ENCODE measurements at places on chromosomes 4 and X.

DNA sequence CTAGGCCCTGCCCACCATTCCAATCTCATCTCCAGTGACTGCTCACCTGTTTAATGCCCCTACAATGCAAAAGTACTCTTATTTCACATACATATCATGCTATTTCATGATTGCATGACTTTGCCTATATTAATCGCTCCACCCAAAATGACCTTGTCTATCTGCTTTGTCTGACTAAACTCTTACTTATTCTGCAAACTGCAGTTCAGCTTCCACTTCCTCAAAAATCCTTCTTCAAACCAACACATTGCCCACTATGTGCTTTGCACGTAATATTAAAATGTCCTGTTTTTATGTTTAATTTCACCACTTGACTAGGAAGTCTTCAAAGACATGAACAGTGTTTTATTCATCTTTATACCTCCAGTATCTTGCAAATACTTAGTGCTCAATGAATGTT, 229.6 kb downstream of the OPHN1 start:
- DNase-seq: no peak

GRCh38 chr4:17930256-17930655, 91.3 kb downstream of the LCORL start:
- DNase-seq: no peak

- no peak for DNase-seq
These were observed 140.0 kb upstream of the BCOR start for GRCh38 chrX:40237731-40238178.

DNA sequence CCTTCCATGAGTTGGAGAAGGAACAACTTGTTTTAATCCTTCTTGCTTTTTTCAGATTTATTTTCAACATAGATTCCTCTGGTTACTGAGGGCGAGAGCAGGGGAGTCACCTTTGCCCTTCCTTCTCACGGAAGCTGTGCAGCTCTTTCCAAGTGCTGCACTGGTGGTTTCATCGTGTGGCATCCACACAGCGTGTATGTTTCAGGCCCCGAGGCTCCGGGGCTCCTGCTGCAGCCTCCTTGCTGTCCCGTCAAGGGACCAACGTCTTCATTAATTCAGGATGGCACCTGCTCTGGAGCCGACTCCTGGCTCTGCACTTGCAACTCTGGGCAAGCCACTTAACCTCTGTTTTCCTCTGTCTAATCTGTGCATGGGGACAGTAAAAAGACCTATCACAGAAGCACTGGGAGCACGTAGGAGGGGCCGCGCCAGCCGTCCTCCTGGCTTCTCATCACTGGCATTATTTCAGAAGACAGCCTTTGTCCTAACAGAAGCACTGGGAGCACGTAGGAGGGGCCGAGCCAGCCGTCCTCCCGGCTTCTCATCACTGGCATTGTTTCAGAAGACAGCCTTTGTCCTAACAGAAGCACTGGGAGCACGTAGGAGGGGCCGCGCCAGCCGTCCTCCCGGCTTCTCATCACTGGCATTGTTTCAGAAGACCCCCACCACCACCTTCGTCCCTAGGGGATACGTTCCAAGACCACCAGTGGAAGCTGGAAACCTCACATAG, 117.8 kb upstream of the NKX1-1 start:
- peak; percentile 38 for DNase-seq

DNA sequence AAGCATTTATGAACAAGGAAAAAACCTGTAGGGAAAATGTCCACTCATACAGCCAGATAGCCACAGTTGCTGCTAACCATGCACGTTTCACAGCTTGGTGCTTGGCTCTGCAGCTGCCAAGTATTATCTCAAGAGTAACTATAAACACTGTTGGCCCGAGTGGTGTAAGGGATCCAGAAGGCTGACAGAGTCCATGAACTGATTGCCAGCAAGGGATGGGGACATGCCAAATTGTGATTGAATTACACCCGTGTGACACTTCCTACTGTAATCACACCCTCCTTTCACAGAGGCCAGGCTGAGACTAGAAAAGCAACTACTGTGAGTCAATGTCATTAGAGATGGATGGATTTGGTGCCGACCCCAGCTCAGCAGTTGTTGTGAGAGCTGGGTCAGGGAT, 223.9 kb upstream of the ANKRD50 start:
- peak; percentile 55 for DNase-seq

GRCh38 chr4:118348886-118349285, 3.9 kb downstream of the PRSS12 start:
- no peak for DNase-seq

DNA sequence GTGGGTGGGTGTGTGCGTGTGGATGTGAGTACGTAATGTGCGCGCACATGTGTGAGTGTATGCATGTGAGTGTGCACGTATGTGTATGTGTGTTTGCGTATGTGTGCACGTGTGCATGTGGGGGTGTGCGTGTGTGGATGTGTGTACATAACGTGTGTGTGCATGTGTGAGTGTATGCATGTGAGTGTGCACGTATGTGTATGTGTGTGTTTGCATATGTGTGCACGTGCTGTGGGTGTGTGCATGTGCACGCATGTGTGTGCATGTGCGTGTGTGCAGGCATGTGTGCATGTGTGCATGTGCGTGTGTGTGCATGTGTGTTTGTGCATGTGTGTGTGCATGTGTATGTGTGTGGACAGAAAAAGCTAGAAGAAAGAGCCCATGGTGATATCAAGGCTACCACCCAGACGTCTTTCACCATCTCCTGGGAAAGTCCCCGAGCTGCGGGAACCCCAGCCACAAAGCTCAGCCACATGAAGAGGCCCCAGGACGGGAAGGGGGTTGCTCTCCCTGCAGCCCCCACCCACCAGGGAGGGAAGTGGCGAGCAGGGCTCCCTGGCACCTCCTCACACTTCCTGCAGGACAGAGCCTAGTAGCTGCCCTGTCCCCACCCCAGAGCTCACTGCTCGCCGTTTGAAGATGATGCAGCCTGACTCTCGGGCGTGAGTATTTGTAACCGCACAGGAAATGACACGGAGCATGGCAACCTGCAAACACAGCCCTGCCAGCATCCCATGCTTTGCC, 108.3 kb downstream of the DCTD start:
- no peak for DNase-seq

- DNase-seq: no peak
These were observed 30.7 kb downstream of the SERPINA7 start for GRCh38 chrX:106007815-106008214.

GRCh38 chrX:13651150-13651549, 1.8 kb upstream of the TCEANC start:
- DNase-seq: no peak

DNA sequence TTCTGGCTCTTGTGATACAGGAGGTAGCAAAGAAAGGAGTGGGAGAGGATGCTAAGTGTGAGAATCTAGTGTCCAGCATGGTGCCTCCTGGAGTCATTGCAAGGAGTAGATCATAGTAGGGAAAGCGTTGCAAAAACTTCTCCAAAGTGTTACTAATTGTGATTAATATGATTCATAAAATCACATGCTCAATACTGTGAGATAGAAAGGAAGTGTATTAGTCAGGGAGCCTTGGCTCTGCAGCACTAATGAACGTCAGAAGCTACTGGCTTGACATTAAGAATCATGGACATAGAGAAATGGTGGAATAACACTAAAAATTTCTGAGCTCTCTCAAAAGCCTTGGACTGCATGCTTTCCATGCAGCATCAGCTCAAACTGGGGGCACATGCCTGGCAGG, 299.1 kb downstream of the EVC2 start:
- DNase-seq: no peak
